Stimulated activated CD4-positive, alpha-beta T cell treated with anti-CD3 and anti-CD28 coated beads, Interleukin-12 subunit alpha, Interleukin-12 subunit beta, amount 100 ng/mL, for 48 hours (primary cell): ENCODE measurements at places on chromosomes 16 and 17.
A peak's percentile ranks its signal among the peaks of the same experiment; 100 is the strongest.

GRCh38 chr16:47142821-47143676 lies 696 bp downstream of the NETO2 start:
- peak; percentile 65 for DNase-seq

DNA sequence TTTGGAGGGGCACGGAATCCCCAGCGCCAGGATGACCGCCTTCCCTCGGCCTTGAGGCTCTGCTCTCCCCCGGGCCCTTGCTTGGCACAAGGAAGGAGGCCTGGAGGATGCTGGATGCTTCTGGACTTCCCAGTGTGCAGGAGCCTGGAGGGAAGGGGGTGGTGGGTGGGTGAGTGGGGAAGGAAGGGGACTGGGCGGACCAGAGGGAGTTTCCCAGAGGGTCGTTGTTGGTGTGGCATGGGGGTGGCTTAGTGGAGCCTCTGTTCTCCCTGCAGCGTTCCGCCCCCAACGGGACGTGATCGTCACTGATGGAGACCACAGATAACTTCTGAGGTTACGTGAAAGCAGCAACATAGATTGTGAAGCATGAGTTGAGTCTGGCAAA lies 140.0 kb downstream of the IRF8 start:
- DNase-seq = no peak

- no peak for DNase-seq
Observed at GRCh38 chr17:56624912-56625311, 31.4 kb downstream of the NOG start.

DNA sequence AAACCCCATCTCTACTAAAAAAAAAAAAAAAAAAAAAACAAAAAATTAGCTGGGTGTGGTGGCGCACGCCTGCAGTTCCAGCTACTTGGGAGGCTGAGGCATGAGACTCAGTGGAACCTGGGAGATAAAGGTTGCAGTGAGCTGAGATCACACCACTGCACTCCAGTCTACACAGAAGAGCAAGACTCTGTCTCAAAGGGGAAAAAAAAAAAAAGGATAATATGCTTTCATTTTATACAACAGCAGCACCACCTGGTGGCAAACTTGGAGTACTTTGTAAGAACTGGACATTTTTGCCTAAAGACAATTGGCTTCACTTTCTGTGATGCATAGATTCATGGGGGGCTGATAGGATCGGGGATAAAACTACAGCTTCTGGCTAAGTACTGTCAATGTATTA lies 8.5 kb downstream of the CHTF8 start:
- peak; percentile 10 for DNase-seq

DNA sequence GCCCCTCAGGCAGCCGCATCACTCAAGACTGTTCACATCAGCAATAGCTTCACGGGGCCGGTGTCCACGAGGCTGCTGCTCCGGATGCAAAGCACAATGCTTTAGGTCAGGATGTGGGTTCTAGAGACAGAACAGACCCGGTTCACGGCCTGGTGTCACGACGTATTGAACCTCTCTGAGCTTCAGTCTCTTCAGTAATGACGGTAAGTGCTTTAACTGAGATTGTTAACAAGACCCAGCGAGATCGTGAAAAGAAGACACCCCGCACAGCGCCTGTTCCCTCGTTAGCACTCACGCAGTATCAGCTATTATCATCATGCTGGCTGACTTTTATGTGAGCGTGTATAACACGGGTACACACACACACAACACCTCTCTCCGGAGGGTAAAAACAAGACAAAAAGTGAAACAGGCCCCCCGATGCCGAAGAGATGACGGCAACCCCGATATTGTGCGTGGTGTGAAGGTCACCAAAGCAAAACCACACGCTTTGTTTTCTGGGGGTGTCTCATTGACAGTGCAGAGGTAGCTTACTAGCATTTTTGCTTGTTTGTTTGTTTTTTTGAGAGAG lies 21.4 kb upstream of the ABR start:
- no peak for DNase-seq

GRCh38 chr16:27353853-27354252 lies 40.1 kb downstream of the IL4R start:
- no peak for DNase-seq

DNA sequence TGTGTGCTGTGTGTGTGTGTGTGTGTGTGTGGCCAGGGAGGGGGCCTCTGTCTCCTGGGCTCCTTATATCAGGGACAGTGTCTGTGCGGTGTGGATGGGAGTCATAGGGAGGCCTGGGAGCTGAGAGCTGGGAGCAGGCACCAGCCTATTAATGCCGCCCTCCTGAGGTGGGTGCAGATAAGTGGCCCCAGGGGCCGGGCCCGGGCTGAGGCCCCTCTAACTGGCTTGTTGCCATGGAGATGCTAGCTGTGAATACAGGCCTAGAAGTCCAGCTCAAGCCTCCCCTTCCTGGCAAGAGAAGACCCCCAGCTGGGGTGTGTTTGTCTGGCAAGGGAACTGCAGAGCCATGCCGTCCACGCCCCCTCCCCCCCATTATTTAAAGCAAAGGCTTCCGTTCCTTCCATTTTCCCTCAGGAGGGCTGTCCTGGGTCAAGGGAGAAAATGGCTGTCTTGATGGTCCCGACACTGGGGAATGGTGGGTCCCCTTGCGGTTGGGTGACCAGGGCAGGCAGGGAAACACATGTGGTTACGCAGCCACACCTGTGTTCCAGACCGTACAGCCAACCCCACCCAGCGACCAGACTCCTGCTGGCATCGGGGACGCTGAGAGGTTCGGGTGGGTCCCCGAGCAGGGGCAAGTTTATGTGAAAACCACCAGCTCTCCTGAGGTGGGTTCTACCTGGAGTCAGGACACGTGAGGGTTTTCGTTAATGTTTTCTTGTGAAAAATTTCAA lies 141.1 kb downstream of the MRM1 start:
- DNase-seq = no peak

DNA sequence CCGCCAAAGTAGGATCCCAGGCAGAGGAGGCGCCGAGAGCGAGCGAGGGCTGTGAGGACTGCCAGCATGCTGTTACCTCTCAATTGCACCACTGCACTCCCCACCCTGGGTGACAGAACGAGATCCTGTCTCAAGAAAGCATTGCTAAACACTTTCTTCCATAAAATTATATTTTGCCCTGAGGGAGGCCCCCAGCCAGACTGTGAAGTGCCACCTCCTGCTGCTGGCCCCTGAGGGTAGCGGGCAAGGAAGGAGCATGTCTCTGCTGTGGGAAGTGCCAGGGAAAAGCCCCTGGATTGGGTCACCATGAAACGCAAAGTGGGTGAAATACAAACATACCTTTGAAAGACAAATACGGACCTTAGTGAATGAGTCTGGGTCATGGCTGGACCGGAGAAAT lies 78.0 kb upstream of the AMZ2 start:
- no peak for DNase-seq

GRCh38 chr16:70269471-70269870 lies 17.7 kb upstream of the EXOSC6 start:
- no peak for DNase-seq

GRCh38 chr17:73910206-73910605 lies 266.0 kb upstream of the SDK2 start:
- no peak for DNase-seq

GRCh38 chr16:89317729-89318429 lies 100.4 kb downstream of the ZNF778 start:
- DNase-seq = no peak

GRCh38 chr17:8016632-8017424 lies 14.4 kb downstream of the GUCY2D start:
- peak; percentile 56 for DNase-seq

GRCh38 chr17:43572368-43572980 lies 26.3 kb upstream of the ETV4 start:
- no peak for DNase-seq

GRCh38 chr17:28338056-28338768 lies 2.7 kb downstream of the TNFAIP1 start:
- no peak for DNase-seq

GRCh38 chr17:50424996-50425681 lies 879 bp upstream of the ACSF2 start:
- no peak for DNase-seq

DNA sequence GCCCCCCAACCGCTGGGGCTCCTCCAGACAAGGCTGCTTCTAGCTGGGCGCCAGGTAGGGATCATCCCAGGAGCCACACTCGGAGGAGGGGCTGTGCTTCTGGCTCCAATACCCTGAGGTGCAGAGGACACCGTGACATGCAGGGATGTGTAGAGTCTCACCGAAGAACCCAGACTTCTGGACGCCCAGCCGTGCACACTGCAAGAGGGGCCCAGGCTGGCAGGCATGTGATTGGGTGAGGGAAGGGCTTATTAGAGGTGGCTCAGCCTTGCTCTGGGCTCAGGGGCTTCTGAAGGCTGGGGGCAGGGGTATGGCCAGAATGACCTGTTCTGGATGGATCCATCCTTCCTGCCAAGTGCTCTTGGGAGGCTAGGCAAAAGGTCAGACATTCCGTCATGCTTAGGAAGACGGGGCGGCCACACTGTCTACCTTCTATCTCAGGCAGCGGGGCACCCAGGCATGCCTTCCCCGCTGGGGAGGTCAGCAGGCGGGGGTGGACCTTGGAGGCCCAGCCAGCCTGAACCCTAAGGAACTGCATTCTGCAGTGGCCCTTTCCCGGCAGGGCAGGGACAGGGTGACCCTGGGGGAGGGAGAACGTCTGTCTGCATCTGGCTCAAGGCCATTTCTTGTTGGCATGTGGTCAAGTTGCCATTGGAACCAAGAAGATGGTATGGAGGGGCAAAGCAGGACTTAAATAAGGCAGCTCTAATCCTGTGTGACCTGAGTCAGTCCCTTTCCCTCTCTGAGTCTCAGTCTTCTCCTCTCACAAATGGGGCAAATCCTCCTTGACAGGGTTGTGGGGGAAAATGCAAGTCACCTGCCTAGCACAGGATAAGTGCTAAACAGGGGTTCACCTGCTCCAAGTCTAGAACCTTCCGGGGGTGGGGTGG lies 5.8 kb upstream of the ADGRG1 start:
- no peak for DNase-seq

- no peak for DNase-seq
Observed at GRCh38 chr16:9757687-9758086, 424.5 kb downstream of the GRIN2A start.

- no peak for DNase-seq
Observed at GRCh38 chr16:55991843-55992242, 116.7 kb upstream of the CES5A start.
